Stimulated activated CD8-positive, alpha-beta memory T cell treated with anti-CD3 and anti-CD28 coated beads, Interleukin-15, amount 100 ng/mL, for 4 hours (primary cell): ENCODE measurements at places on chromosomes 5 and 9.

DNA sequence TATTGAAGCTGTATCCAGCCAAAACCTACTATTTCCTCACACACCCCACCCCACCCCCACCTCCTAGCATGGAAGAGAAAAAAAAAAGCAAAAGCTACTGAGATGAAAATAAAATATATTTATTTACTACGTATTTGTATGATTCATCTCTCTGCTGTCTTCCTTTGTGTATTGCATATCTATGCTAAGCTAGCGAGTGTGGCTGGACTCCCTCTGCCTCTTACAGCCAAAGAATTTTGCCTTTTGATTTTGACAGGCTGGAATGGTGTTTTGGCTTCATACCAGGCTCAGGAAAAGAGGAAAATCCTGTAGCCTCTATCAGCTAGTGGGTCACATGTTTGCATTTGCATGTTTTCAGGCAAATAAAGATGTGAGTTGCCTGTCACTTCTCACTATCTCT lies 2.2 kb downstream of the ABLIM3 start:
- no peak for DNase-seq

DNA sequence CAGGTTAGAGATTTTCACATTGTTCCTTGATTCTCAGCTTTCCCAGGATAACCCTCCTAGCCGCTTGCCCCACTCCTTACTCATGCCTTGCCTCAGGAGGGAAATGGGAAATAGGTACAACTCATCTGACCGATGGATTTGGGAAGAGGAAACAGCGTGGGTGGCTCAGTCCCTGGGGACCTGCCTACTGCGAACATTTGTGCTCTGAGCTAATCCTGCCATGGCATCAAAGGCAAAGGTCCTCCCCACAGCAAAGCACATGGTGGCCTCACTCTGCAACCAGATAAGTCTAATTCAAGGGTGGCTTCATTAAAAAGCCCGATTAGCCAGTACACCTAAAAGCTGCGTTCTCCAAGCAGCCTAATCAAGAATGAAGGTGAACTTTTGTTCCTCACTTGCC lies 82.4 kb upstream of the ADRA1B start:
- no peak for DNase-seq

DNA sequence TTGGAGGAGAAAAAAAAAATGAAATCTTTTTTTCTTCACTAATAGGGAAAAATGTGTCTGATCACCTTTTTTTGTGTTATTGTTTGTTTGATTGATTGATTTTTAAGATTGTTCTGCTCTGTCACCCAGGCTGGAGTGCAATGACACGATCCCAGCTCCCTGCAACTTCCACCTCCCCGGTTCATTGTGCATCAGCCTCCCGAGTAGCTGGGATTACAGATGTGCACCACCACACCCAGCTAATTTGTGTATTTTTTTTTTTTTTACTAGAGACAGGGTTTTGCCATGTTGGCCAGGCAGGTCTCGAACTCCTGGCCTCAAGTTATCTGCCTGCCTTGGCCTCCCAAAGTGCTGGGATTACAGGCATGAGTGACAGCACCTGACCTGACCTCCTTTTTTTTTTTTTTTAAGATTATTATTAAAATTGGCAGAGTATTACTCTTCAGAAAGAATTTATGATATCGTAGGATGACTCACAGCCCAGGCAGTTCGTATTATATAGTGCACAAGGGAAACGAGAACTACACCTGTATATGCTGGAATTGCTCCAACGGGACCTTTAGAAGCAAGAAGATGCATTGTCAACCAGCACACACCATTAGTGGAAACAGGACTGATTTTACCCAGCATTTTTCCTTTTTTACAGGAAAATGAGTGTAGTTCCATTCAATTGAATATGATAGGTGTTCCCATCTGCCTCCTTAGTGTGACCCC lies 27.7 kb downstream of the FUBP3 start:
- DNase-seq = no peak

GRCh38 chr5:107099506-107099905 lies 571.2 kb downstream of the EFNA5 start:
- no peak for DNase-seq

DNA sequence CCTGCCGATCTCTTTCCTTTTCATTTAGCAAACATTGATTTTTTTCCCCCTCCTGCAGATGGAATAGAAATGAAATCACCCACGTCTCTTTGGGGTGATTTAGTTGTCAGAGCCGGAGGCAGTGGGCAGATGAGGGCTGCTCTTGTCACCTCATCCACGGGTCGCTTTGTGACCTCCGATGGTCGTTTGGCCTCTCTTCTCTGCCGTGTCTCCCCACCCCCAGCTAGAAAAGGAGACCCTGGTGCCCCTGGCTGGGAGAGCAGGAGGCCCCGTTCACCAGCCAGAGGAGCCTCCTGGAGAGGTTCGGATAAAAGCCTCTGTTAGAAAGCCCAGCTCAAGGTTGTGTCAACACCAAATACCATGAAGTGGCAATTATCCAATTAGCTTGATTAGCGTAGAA lies 21.6 kb upstream of the RXRA start:
- DNase-seq = no peak

- DNase-seq = no peak
These were observed 206.7 kb downstream of the FAM114A2 start for GRCh38 chr5:153831973-153832372.

DNA sequence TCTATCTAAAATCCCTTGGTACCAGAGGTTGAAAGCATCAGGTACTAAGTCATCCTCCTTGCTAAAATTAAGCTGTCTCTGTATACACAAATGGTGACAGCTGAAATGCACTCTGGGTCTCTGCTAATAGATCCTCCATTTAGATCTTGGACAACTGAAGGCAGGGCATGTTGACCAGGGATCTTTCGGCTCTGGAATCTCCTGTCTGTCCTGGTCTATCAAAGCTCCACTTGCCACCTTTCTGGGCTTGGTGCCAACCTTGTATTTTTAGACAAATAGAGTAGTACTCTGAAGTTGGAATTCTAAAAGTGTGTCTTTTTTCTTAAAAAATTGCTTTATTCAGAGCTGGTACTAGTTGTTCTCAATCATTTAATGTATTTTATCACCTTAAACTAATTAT lies 135.2 kb upstream of the HMHB1 start:
- DNase-seq = no peak

- no peak for DNase-seq
These were observed 21.5 kb downstream of the SECISBP2 start for GRCh38 chr9:89339807-89340206.

GRCh38 chr9:127036437-127036836 lies 86.0 kb downstream of the ANGPTL2 start:
- DNase-seq = no peak

GRCh38 chr5:175681045-175681967 lies 23.4 kb downstream of the HRH2 start:
- DNase-seq = no peak

DNA sequence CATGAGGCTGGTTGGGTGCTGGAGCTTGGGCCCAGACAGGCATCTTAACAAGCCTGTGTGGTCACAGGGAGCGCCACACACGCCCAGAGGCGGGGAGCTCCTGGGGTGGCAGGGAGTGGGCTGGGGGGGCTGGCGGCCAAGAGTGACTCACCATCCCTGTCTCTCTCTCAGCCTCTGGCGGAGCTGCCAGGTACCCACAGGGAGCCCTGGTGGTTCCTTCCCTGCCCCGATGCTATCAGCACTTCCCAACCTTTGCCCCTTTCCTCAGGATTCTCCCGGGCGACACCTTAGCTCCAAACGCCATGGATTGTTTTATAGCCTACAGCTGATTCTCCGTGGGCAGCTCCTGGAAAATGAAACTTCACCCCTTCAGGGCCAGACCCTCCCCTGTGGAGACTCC lies 5.5 kb downstream of the SLC9A3 start:
- no peak for DNase-seq

GRCh38 chr5:36770125-36770524 lies 106.4 kb upstream of the NIPBL start:
- DNase-seq = no peak

- no peak for DNase-seq
These were observed 468.2 kb upstream of the KIF2A start for GRCh38 chr5:61837788-61838187.
